ENCODE measurements at places on chromosomes 12 and 14.

DNA sequence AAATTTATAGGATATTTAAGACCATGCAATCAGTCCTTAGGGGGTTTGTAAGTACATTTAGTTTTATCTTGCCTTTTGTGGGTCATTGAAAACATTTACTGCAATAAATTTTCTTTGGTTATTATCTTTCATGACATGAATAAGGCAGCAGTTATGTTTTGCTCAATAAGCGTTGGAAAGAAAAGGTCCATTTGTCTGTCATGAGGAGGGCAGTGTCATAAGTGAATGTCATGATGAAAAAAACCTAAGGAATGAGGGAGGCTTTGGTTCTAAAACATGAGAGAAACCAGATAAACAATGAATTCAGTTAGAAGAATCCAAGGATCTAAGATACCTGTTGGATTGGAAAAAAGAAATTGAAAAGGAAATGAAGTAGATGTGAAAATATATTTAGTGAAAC lies 209.4 kb downstream of the NAV3 start:
- no peak for DNase-seq

DNA sequence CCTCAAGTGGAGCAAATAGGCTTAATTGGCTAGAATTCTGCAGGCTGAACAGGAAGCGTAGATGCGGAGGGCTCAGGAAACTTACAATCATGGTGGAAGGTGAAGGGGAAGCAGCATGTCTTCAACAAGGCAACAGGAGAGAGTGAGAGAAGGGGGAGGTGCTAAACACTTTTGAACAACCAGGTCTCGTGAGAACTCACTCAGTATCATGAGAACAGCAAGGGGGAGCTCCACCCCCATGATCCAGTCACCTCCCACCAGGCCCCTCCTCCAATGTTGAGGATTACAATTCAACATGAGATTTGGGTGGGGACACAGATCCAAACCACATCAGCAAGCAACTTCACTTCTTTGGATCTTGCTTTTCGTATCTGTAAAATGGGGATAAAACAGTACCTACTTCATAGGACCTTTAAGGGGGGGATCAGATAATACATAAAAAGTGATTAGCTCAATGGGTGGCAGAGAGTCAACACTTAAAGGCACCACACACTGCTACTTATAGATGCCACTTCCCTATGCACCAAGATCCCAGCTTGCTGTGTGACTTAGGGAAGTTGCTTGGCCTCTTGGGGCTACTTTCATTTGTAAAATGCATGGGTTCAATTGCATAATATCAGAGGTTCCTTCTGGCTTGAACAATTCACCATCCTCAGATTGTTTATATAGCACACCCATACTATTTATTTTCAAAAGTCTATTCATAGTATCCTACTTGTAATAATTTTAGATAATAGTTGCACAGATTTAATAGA lies 184.8 kb upstream of the RPH3A start:
- no peak for DNase-seq

DNA sequence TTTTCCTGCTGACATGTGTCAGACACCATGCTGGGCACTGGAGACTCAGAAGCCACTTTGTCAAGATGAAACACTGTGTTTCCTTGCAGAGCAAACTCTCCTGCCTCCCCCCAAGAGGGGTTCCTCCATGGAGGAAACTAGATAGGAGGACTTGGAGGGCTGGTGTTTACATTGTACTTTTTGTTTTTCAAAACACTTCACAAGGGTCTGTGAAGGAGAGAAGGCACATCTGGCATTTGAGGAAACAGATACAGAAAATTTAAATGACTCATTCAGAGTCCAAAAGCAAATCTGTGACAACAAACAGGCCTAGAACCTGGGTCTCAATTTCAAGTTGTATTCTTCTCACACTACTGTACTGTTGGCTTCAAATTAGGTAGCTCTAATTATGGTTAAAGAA lies 6.7 kb upstream of the CDKL1 start:
- no peak for DNase-seq

GRCh38 chr12:53160000-53160399 lies 20.5 kb upstream of the ZNF740 start:
- no peak for DNase-seq

- no peak for DNase-seq
Observed at GRCh38 chr14:34707722-34708121, 6.7 kb downstream of the CFL2 start.

- DNase-seq, result no peak
Observed at GRCh38 chr12:57185906-57186508, 30.6 kb upstream of the NXPH4 start.

DNA sequence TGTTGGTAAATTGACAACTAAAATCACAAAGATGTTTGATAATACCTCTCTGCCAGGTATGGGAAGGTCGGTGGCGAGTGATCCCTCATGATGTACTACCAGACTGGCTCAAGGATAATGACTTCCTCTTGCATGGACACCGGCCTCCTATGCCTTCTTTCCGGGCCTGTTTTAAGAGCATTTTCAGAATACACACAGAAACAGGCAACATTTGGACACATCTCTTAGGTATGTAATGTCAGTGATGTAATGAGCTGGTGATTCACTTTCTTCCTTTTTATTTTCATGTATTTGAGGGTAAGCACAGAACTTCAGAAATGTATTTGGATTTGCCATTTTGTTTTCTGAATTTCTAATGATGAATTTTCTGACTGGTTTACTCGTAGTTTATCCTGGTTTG lies 42.6 kb upstream of the LRTM2 start:
- peak; percentile 65 for DNase-seq

DNA sequence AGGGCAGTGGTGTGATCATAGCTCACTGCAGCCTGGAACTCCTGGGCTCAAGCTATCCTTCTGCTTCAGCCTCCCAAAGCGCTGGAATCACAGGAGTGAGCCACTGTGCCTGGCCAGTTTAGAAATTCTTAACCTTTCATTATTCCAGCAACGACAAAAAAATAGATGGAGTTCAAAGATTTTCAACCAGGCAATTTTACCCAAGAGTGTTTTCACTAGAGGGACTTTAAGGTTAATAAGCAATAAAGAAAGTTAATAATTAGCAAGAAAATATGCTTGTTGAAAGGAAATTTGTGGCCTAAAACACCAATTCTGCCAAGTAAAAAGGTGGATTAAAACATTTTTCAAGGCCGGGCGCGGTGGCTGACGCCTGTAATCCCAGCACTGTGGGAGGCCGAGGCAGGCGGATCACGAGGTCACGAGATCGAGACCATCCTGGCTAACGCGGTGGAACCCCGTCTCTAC lies 14.8 kb downstream of the CDKL1 start:
- DNase-seq, result no peak

- DNase-seq, result no peak
Observed at GRCh38 chr12:89622115-89622514, 86.5 kb downstream of the ATP2B1 start.

DNA sequence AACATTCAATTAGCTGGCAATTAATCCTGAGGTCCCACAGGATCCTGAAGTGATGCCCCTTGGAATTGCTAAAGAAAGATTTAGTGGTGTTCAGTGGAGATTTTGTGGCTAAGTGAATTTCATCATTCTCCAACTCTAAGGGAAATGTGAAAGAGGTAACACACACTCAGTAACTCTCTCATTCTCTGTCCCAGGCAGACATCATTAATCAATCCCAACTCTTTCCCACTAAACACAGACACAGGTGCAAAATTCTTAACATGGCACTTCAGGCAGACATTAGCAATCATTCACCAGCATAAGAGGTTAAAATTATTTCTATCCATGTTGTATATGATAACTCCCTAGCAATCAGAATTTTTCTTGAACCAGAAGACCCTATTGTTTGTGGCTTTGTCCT lies 40.2 kb downstream of the TRPV4 start:
- DNase-seq, result no peak

DNA sequence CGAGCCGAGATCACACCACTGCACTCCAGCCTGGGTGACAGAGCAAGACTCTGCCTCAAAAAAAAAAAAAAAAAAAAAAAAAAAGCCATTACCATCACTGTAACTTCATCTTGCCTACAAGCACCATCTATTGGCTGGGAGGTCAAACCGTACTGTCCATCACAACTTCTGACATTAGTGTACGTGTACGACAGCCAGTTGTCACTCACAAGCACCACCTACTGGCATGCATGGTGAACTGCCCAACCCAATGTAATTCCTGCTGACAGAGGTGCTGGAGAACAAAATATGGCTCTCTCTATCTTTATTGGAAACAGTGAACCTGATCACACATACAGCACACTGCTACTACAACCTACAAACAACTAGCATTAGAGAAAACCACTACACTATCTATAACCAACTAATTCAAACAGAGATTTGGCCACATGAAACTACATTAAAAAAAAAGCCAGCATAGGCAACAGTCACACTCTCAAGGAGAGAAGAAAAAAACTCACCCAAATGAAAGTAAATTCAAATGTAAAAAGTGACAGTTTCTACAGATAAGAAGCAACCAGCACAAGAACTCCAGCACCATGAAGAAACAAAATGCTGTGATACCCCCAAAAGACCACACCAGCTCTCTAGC lies 82.3 kb downstream of the PUS7L start:
- DNase-seq, result no peak

DNA sequence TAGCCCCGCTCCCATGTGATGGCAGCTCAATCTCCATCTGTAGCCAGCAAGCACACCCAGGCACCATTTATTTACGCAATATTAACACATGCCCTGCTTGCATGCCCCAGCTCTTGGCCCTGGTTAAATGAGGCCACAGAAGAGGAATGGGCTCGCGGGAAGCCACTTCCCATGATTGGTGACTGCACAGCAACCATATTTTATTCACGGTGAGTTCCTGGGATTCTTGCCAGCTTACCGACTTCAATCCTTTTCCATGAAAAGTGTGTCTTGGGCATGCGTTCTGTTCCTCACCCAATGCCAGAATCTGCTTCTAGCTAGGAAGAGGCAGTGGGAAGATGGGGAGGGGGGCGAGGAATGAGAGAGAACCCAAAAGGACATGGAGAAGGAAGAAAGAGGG lies 54.7 kb downstream of the PITPNM2 start:
- no peak for DNase-seq

GRCh38 chr14:21915826-21916225 lies 242.2 kb upstream of the OR4E1 start:
- DNase-seq, result no peak

- DNase-seq, result no peak
Observed at GRCh38 chr12:92359581-92360209, 214.0 kb upstream of the BTG1 start.

DNA sequence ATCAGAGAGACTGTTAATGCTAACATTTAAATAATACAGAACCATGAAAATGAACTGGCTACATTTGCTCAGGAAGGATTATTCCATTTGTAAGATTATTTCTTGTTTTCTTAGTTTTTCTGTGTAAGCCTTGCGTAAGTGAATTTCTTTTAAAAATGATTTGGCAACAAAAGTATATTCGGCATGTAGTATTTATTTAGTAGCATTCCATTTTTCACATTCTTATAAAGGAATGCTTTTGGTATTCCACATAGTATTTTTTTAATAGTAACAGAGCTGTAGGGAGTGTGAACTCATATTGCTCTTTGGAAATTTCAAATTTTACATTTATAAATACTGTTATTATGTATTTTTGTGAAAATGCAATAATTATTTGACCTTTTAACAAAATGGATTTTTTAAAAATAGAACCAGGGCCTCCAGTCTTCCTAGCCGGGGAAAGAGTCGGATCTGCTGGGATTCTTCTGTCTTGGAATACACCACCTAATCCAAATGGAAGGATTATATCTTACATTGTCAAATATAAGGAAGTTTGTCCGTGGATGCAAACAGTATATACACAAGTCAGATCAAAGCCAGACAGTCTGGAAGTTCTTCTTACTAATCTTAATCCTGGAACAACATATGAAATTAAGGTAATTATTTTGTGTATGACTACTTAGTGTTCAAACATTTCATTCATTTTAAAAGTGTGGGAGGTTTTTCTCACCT lies 1.2 kb downstream of the PTPRQ start:
- no peak for DNase-seq

- no peak for DNase-seq
Observed at GRCh38 chr12:132400011-132400641, 70.7 kb upstream of the GALNT9 start.

DNA sequence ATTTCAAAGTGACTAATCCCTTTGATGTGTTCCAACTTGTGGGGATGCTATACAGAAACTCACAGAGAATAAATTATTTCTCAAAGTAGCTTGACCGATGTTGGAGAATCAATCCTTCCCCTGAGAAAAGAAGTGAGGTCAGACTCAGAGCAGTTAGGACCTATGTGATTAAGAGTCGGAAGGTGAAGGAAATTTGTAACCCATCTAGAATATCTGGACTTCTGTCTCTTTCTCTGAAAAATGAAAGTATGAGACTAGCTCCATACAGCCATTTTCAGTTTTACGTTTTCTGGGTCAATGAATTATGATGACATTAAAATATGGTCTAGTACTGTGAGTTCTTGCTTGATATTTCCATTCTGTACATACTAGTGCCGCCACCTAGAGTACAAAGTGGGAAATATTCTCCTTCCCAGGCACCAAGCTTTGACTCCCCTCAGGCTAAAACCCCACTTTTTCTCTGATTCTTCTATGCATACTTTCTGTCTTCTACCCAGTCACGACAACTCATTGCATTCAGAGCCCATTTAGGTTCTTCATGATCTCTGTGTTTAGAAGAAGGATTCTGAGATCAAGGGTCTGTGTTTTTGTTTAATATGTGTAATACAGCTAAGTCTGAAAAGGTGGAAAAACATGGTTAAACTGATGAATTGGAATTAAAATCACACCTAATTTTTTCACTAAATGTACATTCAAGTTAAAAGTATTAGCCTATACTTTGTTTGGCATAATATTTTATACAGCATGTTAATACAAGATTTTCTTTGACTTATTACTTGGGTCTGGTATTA lies 6.9 kb upstream of the NTS start:
- DNase-seq, result peak; percentile 35

GRCh38 chr14:53793790-53794505 lies 162.7 kb downstream of the BMP4 start:
- DNase-seq, result no peak

- no peak for DNase-seq
Observed at GRCh38 chr14:95876761-95877538, at the start of gene TUNAR. Gene TUNAR, plus strand, starts transcription at chr14:95876832.

DNA sequence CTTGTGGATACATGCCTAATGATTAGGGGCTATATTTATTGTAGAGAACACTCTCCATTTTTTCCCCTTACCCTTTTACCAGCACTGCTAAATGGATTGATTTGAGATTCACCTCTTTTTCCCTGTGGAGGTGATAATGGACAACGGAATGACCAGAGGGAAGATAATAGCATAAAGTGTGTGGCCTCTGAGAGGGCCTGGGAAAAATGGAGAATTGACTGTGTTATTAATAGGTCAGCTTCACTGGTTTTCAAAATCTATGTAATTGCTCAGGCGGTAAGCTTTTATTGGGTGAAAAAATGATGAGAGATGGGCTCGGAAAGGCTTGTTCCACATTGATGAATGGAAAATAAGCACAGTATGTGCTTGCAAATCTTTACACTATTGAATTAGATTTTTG lies 15.8 kb downstream of the FLRT2 start:
- no peak for DNase-seq

GRCh38 chr12:116838365-116838764 lies 42.9 kb downstream of the HRK start:
- DNase-seq, result no peak
